ENCODE measurements at places on chromosomes 12 and 14.
A peak's percentile ranks its signal among the peaks of the same experiment; 100 is the strongest.

GRCh38 chr12:50453872-50454271, 50.9 kb upstream of the DIP2B start:
- DNase-seq = no peak

GRCh38 chr12:90084018-90084417, 375.4 kb upstream of the ATP2B1 start:
- no peak for DNase-seq

DNA sequence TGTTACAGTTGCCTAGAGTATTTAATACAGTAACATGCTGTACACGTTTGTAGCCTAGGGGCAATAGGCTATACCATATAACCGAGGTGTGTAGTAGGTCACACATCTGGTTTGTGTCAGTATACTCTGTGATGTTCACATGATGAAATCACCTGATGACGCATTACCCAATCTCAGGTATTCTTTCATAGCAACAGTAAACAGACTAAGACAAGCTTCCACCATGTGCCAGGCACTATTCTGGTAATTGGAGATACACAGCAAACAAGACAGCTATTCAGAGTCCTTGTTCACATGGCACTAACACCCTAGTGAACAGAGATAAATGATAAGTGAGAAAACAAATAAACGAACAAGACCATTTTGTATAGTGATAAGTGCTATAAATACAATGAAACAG, 3.8 kb upstream of the PDE3A start:
- no peak for DNase-seq

GRCh38 chr12:74619084-74619483, 81.4 kb downstream of the ATXN7L3B start:
- DNase-seq = no peak

- DNase-seq = peak; percentile 98
Measured at GRCh38 chr12:50039151-50039835, 14.0 kb upstream of the RACGAP1 start.

DNA sequence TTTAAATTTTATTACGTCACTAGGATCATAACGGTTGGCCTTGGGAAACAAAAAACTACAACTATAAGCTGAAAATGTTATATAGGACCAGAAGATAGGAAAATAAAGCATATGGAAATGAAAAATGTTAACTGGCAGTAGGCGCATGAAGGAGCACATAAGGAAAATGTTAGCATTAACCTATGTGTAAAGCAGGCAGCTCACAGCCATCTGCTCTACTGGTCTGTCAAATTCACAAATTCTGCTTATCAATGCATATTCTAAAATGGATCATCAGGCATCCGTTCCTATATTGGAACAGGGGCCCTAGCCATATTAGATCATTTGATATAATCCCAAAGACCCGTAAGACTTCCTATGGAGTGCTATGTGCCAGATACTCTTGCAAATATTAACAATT, 263.9 kb downstream of the MDGA2 start:
- DNase-seq = no peak
